ENCODE measurements at places on chromosomes 3 and 15.
A peak's percentile ranks its signal among the peaks of the same experiment; 100 is the strongest.

DNA sequence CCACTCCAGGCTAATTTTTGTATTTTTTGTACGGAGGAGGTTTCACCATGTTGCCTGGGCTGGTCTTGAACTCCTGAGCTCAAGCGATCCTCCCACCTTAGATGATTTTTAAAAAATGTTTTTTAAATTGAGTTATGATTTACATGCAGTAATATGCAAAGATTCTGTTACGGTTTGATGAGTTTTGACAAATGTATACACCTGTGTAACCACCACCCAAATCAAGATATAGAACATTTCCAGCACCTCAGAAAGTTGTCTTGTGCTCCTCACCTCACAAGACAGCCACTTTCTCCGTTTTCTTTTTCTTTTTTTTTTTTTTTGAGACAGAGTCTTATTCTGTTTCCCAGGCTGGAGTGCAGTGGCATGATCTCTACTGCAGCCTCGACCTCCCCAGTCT lies 4.8 kb downstream of the SLC6A6 start:
- no peak for DNase-seq

- DNase-seq = no peak
Measured at GRCh38 chr15:55526559-55527036, 18.6 kb upstream of the DNAAF4 start.

- no peak for DNase-seq
Measured at GRCh38 chr15:85913461-85913860, 118.7 kb upstream of the KLHL25 start.

DNA sequence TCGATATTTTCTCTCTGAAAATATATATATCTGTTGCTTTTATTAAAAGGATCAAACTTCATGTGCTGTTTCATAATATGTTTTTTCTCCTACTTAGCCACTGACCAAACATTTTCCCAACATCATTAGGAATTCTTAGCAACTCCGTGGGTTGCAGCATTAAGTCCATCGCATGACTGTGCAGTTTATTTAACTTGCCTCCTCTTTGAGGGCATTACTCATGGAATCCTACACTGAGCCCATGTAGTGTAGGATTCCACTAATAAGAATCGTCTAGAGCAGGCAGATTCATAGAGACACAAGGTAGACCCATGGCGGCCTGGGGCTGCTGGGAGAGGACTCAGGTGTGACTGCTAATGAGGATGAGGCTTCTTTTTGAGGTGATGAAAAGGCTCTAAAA lies 49.3 kb downstream of the CMTM6 start:
- DNase-seq = no peak

- DNase-seq = no peak
Measured at GRCh38 chr3:18344306-18345014, 80.7 kb downstream of the SATB1 start.

DNA sequence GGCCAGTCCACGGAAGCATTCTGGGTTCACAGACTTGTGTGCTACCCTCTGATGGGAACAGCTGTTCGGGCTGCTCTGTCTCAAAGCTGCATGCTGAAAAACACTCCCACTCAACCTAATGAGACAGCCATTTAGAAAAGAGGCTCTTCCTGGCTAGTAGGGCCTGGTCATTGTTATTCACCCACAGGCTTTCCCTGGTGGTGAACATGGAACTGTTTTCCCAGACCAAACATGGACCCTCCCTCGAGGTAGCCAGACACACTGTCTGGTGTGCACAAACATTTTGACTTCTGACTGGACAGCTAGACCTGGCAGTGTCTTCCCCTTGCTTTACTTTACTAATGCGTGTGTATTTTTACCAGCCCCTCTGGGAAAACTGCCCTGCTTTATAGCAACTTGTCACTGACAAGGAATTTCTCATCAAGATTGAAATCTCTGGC lies 39.0 kb downstream of the MECOM start:
- DNase-seq = no peak

GRCh38 chr15:70853973-70854665 lies at the start of gene LARP6:
Gene LARP6, minus strand, starts transcription at chr15:70854157. Its CDS starts 69 bp downstream, at chr15:70854088.
- DNase-seq = peak; percentile 30

DNA sequence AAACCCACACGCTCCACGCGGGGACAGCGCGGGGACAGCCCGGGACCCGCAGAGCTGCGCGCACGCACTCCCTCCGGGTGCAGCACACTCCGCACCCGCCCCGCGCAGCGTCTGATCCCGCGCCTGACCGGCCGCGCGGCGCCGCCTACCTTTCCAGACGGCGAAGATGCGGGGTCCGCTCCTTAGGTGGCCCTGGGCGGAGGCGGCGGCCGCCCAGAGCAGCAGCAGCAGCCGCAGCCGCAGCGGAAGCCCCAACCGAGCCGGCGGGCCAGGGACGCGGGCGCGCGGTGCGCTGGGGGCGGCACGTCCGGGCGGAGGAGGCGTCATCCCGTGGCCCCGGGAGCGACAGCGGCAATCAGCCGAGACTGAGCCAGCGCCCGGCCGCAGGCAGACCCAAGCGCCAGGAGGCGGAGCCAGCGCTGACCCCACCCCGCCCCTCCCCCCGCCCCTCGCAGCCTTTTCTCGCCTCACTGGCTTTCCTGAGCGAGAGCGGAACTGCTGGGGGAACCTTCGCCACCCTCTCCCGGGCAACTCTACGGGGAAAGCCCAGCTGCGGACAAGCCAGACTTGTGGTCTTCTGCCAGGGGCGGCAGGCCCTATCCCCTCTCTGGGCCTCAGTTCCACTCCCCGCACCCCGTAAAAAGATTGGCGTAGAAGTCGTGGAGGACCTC lies at the start of gene SEMA7A:
Gene SEMA7A (minus strand): TSS at position 367 of the 671 bp plus-strand sequence. CDS start 40 bp downstream, at position 327.
- DNase-seq = peak; percentile 71

GRCh38 chr15:74845208-74845568 lies 2.2 kb upstream of the ULK3 start:
- DNase-seq = peak; percentile 32

- DNase-seq = no peak
Measured at GRCh38 chr3:45440562-45440961, 52.2 kb downstream of the LARS2 start.

DNA sequence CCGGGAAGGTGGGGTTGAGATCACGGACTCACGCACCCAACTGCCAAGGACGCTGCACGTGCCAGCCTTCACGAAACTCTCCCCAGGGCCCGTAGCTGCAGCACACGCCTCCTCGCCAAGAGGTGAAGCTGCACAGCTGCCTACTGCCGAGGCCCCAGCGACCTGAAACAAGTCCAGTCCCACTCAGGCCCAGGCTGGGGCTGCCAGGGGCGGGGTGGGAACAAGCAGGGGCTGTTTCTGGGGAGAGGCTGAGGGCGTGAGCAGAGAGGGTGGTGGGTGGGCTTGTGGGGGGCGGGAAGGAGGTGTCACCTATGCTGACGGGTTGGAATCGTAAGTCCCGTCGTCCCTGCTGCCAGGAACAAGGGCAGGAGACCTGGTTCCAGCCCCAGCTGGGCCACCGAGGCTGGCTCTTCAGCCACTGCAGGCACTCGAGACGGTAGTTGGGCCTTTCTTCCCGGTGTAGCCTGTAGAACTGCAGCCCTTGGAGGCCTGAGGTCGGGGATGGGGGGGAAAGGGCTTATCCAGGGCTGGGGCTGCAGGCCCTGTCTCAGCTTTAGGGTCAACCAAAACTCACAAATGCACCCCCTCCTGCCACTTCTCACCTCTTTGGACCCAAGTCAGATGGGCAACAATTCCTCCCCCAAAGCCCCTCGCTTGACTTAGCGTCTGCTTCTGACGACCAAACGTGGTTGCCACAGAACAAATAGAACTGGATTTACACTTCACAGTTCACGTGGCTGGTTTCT lies 44.4 kb downstream of the MUC20 start:
- no peak for DNase-seq

GRCh38 chr15:50883903-50884302 lies 24.6 kb upstream of the AP4E1 start:
- DNase-seq = no peak

GRCh38 chr3:189622629-189623028 lies 8.6 kb upstream of the TP63 start:
- no peak for DNase-seq

DNA sequence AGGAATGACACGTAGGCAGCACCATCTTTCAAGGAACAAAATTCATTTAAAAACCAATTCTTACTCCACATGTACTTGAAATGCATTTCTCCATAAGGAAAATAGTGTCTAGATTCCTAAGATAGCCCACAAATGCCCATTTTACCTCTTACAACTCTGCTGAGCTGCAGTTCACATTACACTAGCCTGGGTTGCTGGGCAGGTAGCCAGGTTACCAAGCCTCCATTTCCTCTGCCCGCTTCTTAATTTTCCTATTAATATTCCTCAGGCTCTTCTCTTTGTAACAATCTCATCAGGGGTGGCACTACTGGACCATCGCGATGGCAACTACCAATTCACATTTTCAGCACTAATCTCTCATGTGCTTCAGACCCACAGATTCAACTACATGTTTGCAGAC lies 10.8 kb downstream of the ATP13A3 start:
- DNase-seq = no peak

- DNase-seq = no peak
Measured at GRCh38 chr3:81788610-81789009, 27.2 kb upstream of the GBE1 start.

- DNase-seq = no peak
Measured at GRCh38 chr3:80537680-80538079, 769.9 kb upstream of the ROBO1 start.

DNA sequence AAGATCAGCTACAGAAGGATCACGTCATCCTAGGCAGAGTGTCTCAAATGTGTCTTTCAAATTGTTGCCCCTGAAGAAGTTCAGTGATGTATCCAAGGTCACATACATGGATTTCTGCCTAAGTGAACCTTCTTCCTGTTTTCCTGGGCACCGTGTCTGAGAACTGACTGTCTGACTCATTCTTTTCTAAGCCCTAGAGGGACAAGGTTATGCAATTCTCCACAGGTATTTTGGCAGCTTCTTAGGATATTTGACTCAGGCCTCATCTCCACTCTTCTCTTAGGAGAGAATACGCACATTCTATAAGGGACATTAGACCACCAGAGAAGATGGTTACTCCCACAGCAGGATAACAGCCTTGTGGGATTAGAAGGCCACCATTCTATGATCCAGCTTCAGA lies 391.9 kb upstream of the THBS1 start:
- DNase-seq = no peak

DNA sequence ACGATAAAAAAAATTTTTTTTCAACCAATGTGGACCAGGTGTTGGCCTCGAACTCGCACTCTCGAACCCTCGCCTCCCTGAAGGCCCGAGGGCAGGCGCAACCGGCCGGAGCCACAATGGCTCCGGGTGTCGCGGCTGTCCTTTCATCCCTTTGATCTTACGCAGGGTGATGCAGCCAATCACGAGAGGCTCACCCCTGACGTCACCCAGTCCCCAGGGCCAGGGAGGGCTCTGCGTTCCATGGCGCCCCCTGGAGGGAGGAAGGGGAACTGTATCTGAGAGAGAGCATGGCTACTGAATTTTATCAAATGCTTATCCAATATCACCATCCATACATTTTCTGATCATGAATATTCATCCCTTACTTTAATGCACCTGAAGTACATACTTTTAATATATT lies 15.4 kb upstream of the GMNC start:
- no peak for DNase-seq
